Left kidney (tissue), 8 donors: ENCODE measurements at places on chromosomes 1 and 21.

GRCh38 chr1:216310776-216311175 is 112.5 kb downstream of the USH2A start:
- peak; percentile 26 for DNase-seq

DNA sequence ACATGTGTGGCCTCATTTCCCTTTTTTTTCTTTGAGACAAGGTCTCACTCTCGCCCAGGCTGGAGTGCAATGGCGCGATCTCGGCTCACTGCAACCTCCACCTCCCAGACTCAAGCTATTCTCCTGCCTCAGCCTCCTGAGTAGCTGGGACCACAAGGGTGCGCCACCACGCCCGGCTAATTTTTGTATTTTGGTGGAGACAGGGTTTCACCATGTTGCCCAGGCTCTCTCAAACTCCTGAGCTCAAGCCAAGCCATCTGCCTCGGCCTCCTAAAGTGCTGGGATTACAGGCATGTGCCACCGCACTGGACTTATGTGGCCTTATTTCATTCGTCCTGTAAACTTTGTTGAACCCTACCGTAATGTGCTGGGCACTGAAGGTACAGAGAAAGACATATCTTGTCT is 569 bp upstream of the WARS2 start:
- no peak for DNase-seq

DNA sequence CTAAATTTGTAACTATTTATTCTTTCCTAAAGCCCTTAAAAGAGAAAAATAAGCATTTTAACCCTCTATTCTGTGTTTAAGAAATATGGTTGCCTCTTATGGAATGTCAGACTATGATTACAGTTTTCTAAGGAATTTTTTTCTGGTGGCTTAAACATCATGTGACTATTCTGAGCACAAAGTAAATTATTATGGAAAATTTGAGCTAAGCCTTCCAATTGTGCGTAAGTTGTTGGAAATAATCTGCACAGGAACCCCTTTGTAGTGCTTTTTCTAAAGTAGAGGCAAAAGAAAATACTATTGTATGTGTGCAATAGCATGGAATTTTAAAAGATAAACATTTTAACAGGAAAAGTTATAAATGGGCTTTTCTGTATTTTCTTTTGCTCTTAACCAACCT is 254.8 kb downstream of the PBX1 start:
- DNase-seq, result no peak

- peak; percentile 37 for DNase-seq
Measured at GRCh38 chr1:76901158-76901767, 34.0 kb downstream of the ST6GALNAC5 start.

GRCh38 chr1:9069326-9070100 is at the start of gene SLC2A5:
TSS of gene SLC2A5 (minus strand) at chr1:9069635. CDS start at chr1:9069536, 99 bp downstream.
- no peak for DNase-seq

DNA sequence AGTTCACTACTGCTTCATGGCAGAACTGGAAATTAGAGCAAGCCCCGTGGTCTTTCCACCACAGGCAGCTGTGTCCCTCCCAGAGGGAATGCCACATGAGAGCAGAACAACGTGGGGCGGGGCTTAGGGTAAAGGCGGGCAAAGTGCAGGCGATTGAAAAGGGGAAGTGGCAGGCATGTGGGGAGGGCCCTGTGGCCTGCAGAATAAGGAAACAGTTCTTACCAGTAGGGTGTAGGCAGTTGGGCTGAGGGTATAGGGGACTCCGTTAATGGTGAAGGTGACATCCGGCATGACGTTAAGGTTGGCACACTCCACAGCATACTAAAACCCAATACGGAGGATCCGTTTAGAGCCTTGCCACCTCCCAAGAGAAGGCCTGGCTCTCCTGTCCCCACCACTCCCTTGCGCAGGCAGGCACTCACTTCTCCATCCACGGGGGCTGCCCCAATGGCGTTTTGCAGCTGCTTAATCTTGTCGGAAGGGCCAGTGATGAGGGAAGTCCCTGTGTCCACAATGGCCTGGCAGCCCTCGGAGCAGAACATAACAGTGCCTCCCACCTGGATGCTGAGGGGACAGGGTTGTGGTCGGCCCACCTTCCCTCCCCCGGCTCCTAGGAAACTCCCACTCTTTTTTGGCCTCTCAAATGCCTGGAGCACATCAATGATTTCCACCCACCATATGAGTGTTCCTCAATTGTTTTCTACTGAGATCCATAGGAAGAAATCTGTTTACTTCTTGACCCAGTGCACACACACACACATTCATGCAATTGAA is 9.1 kb upstream of the RAB7B start:
- no peak for DNase-seq

GRCh38 chr1:96306809-96307560 is 414.6 kb upstream of the PTBP2 start:
- DNase-seq, result no peak

DNA sequence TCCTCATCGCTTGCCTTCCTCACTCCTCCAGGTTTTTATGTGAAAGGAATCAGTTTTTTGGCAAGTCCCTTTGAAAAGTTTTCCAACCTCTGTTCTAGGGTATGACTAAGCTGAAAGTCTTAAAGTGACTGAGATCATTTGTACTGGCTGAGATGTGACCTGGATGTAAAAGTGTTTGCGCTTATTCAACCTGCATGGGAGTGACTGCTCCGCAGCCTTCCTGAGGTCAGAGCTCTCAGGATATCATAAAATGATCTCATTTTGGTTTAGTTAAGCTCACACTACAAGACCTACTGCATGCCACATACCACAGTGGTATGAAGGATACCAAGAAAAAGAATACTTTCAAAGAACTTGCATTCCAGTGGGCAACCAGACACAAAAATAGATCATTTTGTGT is 29.8 kb upstream of the TADA1 start:
- DNase-seq, result no peak
